Brain microvascular endothelial cell (primary cell): ENCODE measurements at places on chromosomes 4 and X.

- peak; percentile 81 for DNase-seq
These were observed 226.9 kb downstream of the FSTL5 start for GRCh38 chr4:161936625-161937550.

DNA sequence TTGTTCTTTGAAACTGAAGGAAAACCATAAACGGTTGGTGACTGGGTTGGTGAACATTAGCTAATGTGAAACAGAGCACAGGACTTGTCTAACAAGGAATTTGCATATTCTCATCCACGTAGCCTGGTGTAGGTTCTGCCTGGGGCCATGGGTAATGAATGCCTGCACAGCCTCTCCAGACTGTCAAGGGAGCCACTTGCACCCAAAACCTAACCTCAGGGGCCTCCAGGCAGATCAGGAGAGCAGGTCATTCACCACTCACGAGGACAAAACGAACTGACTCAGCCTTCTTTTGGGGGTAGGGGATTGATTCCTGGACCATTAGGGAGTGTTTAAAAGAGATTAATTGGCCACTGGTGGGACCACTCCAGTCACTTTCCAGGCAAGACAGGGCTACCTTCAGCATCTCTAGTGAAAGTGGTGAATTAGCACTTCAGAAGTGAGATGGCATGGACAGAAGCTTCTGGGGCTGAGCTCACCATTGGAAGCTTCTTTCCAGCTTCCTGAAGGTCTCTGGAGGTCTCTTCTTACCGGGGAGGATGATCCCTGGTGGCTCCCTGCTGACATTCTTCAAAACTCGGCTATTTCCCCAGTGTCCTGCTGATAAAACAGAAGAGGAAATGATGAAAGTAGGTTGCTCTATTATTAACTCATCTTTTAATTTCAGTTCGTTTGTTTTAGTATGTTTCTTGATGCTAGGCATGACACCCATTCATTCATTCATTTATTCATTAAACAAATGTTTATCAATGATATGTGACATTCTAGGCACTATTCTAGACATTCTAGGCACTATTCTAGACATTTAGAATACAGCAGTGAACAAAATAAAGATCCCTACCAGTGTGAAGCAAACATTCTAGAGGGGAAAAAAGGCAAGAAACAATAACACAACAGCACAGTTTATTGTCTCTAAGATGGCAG is 104.5 kb upstream of the LNX1 start:
- DNase-seq, result no peak

DNA sequence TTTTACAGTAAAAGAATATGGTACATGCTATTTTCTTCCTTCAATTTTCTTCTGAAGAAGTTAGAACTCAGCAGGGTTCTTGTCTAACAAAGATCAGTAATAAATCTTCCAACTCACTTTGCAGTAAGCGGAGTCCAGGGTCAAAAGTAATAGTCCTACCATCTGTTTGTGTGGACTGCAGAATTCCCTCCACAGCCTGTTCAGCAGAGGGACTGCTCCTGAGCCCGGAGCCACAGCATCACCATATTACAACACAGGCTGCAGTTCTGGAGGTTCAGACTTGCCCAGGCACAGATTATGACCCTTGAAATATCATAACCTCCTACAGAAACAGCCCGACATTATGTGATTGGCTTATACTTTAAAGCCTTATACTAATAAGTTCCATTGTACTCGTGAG is 10.3 kb downstream of the FHDC1 start:
- no peak for DNase-seq

DNA sequence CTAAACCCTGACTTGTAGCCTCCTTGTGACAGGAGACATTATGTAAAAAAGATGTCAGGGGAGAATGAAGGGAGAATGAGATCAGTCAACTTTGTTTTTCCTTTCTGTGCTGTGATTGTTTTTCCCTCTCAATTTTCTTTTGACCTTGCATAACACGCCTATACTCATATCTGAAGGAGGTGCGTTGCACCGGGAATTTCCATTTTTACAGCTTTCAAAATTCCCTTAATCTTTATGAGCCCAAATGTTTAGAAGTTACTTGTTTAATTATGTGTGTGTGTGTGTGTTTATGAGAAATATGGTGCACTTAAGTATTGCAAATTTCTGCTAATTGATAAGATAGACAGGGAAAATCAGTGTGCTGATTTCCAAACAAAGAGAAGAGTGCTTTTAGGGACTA is 21.6 kb downstream of the SYNPO2 start:
- no peak for DNase-seq

GRCh38 chr4:6779667-6780565 is 2.6 kb upstream of the KIAA0232 start:
- no peak for DNase-seq

- no peak for DNase-seq
These were observed 82.2 kb downstream of the APBB2 start for GRCh38 chr4:41132055-41132683.

DNA sequence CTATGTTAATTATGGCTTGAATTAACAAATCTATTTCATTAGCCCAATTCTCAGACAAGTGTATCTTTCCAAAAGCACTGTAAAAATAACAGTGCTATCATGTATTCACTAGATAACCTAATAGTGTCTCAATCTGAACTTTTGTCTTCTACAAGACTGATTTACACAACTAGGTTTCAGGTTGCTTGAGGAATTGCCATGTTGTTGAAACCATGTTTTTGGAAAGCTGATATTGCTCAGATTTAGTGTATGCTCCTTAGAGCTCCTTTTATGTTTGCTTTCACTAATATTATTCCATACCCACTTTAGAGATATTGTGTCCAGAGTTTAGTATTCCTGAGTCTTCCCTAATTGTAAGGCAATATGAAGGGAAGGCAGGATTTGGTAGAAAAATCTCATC is 70.6 kb downstream of the GPAT3 start:
- DNase-seq, result no peak

DNA sequence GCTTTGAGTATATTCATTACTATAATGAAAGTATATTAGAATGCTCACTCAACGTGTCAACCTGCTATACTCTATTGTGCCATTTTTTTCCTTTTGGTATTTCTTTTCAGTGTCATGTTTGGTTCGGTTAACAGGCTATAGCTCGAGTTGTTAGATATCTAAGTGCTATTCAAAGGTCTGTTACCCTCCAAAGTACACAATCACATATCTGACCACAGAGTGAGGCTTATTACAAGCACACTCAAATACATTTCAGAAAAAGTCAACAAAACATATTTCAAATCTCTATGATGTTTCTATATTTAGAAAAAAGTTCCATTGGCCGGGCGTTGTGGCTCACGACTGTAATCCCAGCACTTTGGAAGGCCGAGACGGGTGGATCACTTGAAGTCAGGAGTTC is 32.8 kb downstream of the WNK3 start:
- DNase-seq, result no peak

DNA sequence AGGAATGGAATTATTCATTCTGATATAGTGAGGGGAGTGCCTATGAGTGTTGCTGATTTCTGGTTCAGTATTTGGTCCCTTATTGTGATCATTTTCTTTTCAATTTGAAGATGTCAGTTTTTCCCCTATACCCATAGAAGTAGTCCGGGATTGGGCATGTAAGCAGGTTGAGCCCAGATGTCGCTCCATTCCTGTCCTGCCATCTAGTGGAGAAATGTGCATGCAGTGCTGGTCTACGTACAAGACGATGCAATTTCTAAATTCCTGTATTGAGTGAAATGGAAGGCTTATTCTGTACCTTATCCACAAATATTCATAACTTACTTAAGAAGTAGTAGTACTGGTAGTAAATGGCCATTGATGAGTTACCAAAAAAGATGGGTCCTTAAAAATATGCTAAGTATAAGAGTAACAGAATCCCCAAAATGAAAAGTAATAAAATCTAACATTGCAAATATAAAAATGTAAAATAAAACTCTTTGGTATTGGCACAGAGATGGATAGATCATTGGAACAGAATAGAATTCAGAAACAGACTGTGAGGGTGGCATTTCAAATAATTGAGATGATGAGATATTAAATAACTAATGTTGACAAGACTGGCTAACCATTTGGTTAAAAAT is 60.9 kb downstream of the UGT8 start:
- DNase-seq, result peak; percentile 71

DNA sequence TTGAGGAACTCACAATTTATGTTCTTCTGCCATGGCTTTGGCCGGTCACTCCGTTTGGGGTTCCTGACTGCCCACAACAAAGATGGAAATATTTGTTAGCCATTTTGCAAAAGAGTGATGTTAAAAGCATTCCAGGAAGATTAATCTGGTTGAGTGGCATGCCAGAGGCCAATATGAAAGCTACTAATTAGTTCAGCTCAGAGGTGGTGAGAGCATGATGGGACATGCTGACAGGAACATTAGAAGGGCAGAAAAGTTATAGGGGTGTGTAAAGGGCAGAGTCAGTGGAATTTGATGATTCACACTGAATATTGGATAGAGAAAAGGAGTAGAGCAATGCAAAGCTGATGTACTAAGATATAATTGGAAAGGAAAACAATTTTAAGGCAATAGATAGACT is 94.4 kb downstream of the TLL1 start:
- no peak for DNase-seq

- DNase-seq, result no peak
These were observed 22.2 kb downstream of the BOD1L1 start for GRCh38 chr4:13605330-13605729.

- no peak for DNase-seq
These were observed 69.3 kb upstream of the FAM241A start for GRCh38 chr4:112075906-112076305.

- no peak for DNase-seq
These were observed 559.6 kb downstream of the SPRY1 start for GRCh38 chr4:123956204-123956603.

GRCh38 chr4:95545546-95545945 is 3.2 kb downstream of the UNC5C start:
- DNase-seq, result no peak

DNA sequence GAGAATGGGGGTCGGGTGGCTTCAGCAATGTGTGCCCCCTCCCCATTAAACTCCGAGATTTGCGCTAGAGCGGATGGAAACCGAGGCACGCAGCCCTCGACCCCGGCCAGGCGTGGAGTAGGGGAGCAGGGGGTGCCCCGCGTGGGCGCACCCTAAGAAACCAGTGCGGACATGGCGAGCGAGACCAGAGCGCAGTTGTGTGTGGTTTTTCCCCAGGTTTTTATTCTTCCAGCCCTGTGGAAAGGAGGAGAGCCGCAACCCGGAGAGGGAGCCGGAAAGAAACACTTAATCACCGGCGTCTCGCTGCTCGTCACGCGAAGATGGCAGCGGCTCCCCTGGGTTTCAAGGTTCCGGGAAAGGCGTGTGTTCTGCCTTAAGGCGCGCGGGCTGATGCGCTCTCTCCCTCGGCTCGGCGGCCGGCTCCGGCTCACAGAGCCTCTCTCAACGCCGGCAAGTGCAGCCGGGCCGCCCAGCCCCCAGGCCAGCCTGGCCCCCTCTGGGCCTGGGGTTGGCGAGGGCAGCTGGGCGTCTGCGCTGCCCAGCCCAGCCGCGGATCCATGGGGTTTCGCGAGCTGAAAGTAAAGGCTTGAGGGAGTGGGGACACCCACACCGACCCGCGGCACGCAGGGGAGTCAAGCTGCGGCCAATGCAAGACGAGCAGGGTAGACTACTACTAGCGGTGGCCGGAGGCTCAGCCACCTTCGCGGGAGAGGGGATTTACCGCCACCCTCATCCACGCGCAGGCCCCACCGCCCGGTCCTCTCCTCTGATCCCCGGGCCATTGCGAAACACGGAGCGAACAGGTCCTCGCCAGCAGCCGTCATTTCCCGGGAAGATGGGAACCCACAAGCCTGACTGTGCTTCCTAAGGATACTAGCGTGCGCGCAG is 74.0 kb upstream of the BCOR start:
- no peak for DNase-seq

DNA sequence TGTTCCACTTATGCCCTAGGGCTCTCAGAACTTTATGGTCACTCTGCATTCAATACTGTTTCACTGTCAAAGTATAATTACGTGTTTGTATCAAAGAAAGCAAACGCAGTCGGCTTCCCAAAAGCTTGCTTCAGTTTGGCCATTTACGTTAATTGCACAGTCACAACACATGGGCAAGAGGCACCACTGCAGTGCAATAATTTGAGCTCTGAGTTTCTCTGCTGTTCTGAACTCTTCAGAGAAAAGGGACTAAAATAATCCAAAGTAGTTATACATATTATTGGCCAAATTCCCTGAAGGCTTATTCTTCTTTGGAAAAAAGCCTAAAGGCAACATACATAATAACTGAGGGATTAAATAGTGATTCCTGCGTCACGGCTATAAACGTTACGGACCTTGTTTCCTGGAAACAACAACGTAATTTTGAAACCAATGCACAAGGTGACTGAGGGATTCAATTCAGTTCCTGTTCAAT is 51.3 kb downstream of the RNF150 start:
- DNase-seq, result no peak

DNA sequence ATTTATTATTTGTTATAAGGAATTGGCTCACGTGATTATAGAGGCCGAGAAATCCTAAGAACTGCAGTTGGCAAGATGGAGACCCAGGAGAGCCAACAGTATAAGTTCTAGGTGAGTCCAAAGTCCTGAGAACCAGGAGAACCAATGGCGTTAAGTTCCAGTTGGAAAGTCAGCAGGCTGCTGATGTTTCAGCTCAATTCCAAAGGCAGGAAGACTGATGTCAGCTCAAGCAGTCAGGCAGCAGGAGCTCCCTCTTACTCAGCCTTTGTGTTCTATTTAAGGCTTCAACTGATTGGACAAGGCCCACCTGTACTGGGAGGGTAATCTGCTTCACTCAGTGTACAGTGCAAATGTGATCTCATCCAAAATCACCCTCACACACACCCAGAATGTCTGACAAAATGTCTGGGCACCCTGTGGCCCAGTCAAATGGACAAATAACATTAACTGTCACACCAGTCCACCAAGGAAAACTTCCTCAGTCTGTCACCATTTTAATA is 30.8 kb upstream of the TBL1X start:
- DNase-seq, result no peak

DNA sequence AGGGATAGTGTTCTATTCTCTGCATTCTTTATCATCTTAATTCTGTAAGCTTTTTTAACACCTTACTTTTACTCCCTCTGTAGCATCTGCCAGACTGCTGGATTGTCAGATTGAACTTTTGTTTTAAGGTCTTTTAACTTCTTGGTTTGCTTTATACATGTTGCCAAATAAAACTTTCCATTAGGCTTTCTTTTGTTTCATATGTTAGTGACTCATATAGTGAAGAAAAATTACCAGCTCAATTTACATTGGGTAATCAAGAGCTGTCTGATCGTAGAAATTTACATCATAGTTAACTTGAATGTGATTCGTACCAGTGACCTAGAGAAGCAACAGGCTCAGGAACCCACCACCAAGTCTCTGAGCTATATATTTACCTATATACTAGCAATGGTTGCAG is 28.5 kb upstream of the KLHL4 start:
- no peak for DNase-seq

DNA sequence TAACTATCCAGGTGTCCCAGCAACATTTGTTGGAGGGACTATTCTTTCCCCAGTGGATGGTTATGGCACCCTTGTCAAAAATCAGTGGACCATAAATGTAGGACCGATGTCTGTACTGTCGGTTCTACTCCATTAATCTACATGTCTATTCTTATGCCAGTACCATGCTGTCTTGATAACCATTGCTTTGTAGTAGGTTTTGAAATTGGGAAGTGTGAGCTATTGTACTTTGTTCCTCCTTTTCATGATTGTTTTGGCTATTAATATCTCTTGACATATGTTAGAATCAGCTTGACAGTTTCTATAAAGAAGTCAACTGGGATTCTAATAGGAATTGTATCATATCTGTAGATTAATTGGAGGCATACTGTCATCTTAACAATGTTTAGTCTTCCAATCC is 112.7 kb downstream of the HNRNPD start:
- no peak for DNase-seq
